ENCODE measurements at places on chromosomes 1 and 21. TPM values are rescaled to one million over a fixed set of nuclear protein-coding genes. Genes with fewer than 3 reads are reported as not detected.

DNA sequence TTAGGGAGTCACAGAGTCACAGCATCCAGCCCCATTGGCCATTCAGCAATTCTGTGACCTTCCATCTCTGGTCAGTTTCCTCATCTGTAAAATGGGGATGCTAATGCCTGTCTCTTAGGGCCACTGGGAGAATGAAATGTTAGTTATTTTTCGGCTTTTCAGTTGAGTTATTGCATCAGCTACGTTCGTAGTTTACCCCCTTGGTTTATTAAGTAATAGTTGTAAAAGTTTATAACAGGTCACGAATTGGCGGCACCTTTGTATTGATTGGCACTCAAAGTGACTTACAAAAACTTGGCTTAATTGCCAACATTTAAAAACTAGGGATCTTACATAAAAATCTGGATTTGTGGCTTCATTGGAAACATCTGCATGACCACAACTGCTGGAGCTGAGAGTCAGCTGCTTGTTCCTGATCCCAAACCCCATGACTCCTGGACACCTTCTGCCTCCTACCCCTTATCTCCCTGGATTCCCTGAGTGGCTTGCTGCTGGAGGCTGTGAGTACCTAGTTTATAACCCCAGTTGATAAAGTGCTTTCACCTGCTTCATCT, 23.0 kb upstream of the SLC1A7 start:
- no peak for DNase-seq

- no peak for DNase-seq
These were observed 12.8 kb upstream of the XCL2 start for GRCh38 chr1:168556647-168557046.

DNA sequence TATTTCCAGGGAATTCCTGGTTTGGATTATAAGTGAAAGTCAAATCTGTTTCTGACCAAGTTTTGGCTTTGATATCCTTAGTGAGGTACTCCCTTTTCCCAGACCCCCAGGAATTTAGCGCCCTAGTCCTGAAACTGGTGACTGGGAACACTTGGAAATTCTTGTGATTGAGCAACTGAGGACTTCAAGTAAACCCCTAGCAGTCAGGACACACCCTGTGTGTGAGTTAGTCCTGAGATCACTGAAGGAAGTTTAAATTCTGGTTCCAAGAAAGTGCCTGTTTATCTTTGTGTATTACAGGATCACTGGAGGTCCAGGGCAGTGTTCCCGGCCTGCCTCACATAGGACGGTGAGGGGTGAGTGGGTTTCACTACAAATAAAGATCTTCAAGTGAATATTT, 95.1 kb upstream of the F3 start:
- DNase-seq: no peak

- DNase-seq: no peak
These were observed 35.7 kb downstream of the TENT5C start for GRCh38 chr1:117641536-117641935.

GRCh38 chr1:218164111-218164929, 120.8 kb upstream of the RRP15 start:
- DNase-seq: no peak

The SYNC gene
- 3.2 TPM for polyA plus RNA-seq

Measured in left lung (tissue), 14 donors.